LNCaP clone FGC (cell line): ENCODE measurements at places on chromosomes 5 and 9.

- no peak for DNase-seq
Observed at GRCh38 chr5:149518620-149519019, 32.6 kb downstream of the CSNK1A1 start.

- no peak for DNase-seq
Observed at GRCh38 chr9:21316860-21317259, 11.7 kb upstream of the IFNA5 start.

GRCh38 chr5:97980291-97980690 is 793.2 kb upstream of the RGMB start:
- no peak for DNase-seq

DNA sequence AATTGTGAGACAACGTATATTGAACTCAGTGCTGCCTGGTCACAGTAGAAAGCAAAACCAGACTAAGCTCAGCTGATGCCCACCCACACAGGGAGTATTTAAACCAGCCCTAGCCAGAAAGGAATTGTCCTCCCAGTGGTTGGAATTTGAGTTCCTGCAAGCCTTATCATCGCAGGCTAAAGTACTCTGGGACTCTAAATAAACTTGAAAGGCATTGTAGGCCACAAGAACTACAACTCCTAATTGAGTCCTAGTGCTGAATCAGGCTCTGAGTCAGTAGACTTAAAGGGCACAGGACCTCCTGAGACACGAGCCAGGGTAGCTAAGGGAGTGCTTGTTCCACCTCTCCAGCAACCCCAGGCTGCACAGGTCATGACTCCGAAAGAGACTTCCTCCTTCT is 171.4 kb downstream of the MCTP1 start:
- no peak for DNase-seq

DNA sequence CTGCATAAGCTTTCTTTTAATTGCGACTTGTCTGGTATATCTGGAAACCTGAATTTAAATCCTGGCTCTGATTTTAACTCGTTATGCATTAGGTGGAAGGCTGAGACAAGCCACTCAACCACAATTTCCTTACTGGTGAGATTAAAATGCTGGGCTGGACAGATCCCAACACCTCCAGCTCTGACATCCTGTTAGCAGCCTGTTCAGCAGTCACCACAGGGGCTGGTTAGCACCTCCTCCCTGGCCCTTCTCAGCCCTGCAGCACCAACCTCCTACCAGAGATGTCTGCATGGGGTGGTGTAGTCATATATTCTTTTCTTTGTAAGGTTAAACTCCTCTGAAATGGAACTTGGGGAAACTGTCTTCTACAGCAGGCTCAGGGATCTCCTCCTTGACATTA is 156.5 kb upstream of the NFIL3 start:
- DNase-seq, result no peak

- no peak for DNase-seq
Observed at GRCh38 chr5:141742866-141743851, 61.1 kb upstream of the ARAP3 start.

- DNase-seq, result no peak
Observed at GRCh38 chr5:99544356-99544755, 615.5 kb upstream of the CHD1 start.

- no peak for DNase-seq
Observed at GRCh38 chr5:73564675-73565074, 764 bp downstream of the ANKRA2 start.
